ENCODE measurements at places on chromosomes 7 and 10. TPM values are rescaled to one million over a fixed set of nuclear protein-coding genes. Genes with fewer than 3 reads are reported as not detected.
A peak's percentile ranks its signal among the peaks of the same experiment; 100 is the strongest.

The LRMDA gene
- polyA plus RNA-seq: 6.0 TPM

DNA sequence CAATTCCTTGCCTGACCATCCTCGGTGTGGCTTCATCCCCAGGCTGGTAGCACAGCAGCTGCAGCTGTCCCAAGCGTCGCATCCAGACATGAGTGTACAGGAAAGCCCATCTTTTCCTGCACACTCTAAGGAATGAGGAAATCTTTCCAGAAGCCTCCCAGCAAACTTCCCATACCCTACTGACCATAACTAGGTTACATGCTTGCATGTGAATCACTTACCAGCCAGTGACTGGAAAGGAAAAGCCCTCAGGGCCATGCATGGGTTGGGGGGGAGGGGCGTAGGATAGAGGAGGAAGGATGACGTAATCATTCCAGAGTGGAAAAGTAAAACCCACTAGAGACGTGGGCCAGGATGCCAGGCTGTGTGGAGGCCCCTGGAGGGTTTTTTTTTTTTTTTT, 18.9 kb upstream of the ZNF212 start:
- H3K4me3 ChIP-seq: no peak overlapping the region
- no peaks in the 10 kb centered on the region for H3K4me1 ChIP-seq
- no peak overlapping the region for H3K27ac ChIP-seq
- DNase-seq: no peak
- H3K36me3 ChIP-seq: peaks cover 79% of the 10 kb centered on the region

DNA sequence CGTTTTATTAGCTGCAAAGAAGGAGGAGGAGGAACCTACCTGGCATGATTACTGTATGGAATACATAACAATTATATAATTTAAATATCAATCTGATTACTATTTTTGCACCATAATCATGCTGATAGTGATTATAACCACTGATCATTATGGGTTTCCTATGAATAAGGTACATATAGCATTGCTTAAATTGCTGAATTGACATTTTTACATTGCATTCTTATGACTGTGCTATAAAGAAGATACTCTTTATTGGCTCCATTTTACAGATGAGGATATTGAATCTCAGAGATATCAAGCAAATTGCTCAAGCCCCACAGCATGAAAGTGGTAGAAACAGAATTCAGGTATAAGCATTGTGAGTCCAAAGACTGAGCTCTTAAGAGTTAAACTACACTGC, 23.1 kb downstream of the DKK1 start:
- no peaks in the 10 kb centered on the region for H3K36me3 ChIP-seq
- no peak overlapping the region for H3K27ac ChIP-seq
- no peak for DNase-seq
- H3K4me3 ChIP-seq: no peak overlapping the region
- H3K27me3 ChIP-seq: peaks cover 2% of the 10 kb centered on the region
- no peaks in the 10 kb centered on the region for H3K4me1 ChIP-seq

- H3K4me3 ChIP-seq: no peak overlapping the region
- no peaks in the 10 kb centered on the region for H3K27me3 ChIP-seq
- peak overlapping the region; percentile 93 for H3K27ac ChIP-seq
- peak; percentile 38 for DNase-seq
- peaks cover 10% of the 10 kb centered on the region for H3K4me1 ChIP-seq
- peaks cover 4% of the 10 kb centered on the region for H3K36me3 ChIP-seq
Observed at GRCh38 chr10:69439813-69440506, 11.3 kb upstream of the TSPAN15 start.

DNA sequence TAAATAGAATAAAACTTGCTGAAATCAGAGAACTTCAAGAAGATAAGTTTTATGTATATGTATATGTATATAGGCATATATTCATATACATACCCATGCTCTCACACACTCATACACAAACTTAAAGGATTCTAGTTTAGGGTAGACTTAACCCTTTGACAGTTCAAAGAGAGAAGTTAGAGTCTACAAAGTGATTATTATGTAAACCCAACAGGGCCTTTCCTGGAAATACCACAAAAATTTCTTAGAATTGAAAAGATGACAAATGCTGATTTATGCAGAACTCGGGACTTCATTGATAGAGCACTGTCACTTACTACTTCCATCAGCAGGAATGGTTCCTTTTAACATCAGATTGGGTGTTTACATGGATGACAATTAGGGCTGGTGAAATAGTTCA, 763.5 kb downstream of the AUTS2 start:
- DNase-seq: no peak
- no peaks in the 10 kb centered on the region for H3K27me3 ChIP-seq
- H3K4me3 ChIP-seq: no peak overlapping the region
- no peaks in the 10 kb centered on the region for H3K4me1 ChIP-seq

GRCh38 chr7:35545831-35546230, 149.1 kb downstream of the HERPUD2 start:
- no peaks in the 10 kb centered on the region for H3K4me1 ChIP-seq
- no peaks in the 10 kb centered on the region for H3K36me3 ChIP-seq
- H3K27ac ChIP-seq: no peak overlapping the region
- DNase-seq: no peak

Data from small intestine (tissue), 16 donors.